ENCODE measurements at places on chromosomes 12 and 14.

DNA sequence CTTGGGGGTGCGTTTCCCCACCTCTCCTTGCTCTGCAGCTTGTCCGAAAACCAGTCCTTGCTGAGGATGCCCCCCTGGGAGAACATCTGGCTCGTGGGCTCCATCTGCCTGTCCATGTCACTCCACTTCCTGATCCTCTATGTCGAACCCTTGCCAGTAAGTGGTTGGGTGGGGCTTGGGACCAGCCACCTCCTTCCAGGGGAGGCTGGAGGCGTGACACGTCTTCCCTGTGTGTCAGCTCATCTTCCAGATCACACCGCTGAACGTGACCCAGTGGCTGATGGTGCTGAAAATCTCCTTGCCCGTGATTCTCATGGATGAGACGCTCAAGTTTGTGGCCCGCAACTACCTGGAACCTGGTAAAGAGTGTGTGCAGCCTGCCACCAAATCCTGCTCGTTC is 57.5 kb downstream of the ANAPC7 start:
- no peak for DNase-seq

DNA sequence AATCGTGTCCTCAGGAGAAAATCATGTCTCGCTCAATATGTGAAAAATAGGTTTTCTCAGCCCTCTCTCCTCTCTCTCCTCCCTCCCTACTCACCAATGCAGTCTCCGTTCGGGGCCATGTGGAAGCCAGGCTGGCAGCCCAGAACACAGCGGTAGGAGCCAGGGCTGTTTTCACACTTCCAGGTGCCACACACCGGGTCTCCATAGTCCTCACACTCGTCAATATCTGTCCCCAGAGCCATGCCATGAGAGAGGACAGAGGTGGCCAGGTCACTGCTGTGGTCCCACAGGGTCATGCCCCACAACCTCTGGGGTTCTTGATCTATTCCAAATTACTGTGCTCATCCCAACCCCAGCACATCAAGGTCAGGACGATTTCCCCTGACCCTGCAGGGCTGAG is 13.5 kb downstream of the ISCA2 start:
- no peak for DNase-seq

DNA sequence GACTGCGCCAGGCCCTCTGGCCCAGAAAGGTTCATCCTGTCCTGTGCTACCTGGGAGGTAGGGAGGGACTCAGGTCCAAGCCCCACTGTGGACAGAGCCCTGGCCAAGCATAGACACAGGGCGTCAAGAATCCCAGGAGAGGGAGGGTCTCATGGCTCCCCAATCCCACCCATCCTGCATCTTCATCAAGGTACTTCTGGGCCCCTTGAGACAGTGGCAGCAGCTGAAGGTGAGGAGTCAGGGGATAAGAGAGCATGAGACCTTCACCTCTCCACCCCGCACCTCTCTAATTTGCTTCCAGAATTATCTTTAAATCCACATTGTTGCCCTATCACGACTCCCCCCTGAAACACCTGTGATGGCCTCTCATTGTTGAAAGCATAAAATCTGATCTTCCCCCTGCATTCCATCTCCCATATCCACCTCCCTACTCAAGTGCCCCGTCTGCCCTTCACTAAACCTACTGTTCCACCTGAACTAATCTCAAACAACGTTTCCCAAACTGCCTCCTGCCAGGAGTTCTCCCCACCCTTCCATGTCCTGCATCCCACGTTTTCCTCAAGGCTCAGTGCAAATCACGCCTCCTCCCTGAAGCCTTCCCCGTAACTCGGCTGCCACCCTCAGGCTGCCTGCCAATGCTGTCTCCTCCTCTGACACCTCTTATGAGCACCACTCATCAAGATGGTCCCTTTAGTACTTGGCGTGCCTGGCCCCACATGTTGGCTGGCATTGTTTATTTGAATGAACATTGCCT is 27.1 kb downstream of the KRT18 start:
- no peak for DNase-seq

GRCh38 chr12:19186722-19187661 is 57.5 kb downstream of the PLEKHA5 start:
- DNase-seq, result no peak

GRCh38 chr12:7749442-7749841 is 2.3 kb upstream of the CLEC4C start:
- no peak for DNase-seq
